ENCODE measurements at places on chromosomes 1 and 21.
A peak's percentile ranks its signal among the peaks of the same experiment; 100 is the strongest.

GRCh38 chr1:246875041-246876026 is 56.4 kb downstream of the AHCTF1 start:
- DNase-seq, result no peak

DNA sequence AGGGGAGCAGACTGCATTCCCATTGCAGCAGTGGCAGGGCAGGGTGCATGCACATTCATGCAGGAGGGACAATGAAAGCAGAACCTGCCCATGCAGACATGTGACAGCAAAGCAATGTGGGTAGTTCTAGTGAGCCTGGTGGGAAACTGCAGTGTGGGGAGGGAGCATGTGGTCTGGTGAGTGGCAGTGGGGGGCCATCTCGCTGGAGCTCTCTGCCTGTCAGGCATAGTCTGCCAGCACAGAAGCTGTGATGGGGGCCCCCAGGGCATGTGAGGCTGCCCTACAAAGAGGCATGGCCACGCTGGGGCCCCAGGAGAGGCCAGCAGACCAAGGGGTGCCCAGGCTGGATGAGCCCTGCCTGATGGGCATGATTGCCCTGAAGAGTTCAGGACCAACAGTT is 579.7 kb downstream of the PTPRC start:
- no peak for DNase-seq

GRCh38 chr21:45615145-45615711 is 28.3 kb upstream of the PCBP3 start:
- DNase-seq, result peak; percentile 32

DNA sequence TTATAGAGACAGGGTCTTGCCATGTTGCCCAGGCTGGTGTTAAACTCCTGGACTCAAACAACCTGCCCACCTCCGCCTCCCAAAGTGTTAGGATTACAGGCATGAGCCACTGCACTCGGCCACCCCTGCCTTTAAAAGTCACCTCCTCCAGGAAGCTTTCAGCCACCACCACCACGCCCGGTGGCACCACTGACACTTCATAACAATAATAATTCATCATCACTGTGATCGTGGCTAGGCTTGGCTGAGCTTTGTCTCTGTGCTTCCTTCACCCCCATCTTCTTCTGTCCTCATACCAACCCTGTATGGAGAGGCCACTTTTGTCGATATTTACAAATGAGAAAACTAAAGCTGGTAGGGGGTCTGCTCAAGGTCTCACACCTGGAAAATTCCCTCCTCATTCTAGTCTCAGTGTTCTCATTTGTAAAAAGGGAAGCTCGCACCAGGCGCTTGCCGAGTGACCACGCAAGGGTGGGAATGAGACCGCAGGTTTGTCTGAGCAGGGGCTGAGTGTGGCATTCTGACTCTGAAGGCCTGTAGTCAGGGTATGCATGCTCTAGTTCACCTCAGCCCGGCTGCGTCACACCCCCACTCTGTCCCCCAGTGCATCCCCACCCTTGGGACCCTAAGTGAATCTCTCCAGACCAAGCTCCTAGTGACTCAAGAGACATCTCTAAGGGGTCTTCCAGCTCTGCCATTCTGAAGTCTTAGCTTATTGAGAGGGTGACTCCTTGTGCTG is 12.9 kb upstream of the EPHA2 start:
- DNase-seq, result no peak

DNA sequence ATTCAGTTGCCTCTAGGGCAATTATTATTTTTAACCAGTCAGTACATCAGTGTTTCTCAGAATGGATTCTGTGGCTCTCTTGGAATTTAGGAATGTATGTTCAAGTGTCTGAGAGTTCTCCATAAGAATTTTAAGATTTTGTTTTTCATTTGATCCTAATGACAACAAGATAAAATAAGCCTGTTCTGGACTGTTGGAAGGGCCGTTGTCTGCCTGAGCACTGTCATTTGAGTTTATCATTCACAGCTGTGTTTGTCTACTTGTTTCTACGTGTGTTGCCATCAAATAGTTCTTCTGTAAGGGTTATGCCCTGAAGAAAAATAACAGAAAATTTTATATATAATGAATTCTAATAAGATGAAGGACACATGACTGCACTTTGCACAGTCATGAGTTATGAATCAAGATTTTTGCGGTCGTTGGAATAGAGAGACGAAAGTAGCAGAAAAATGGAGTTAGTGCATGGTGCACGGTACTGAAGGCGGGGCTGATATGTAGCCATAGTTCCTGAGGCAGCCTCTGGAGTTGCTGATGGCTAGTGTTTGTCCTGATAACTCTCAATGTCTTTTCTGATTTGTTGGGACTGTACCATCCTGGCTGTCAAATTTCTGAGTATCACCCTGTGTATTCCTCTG is 92.5 kb downstream of the NOS1AP start:
- no peak for DNase-seq
